ENCODE measurements at places on chromosomes 5 and 9.

GRCh38 chr5:160272264-160272663 is 40.1 kb downstream of the CCNJL start:
- no peak for DNase-seq

DNA sequence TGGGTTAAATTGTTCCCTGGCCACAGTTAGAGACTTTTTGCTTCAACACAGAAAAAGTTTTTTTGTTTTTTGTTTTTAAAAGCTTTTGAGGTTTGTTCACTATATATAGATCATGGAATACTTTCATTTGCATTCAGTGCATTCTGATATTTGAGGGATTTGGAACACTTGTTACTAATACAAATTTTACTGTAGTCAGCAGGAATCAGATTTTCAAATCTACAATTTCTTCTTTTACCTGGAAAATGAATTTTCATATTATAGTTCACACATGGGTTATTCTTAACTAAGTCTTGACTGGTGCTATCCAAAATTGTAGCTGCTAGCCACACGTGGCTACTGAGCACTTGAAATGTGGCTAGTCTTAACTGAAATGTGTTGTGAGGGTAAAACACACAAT is 142.0 kb downstream of the RMI1 start:
- no peak for DNase-seq

DNA sequence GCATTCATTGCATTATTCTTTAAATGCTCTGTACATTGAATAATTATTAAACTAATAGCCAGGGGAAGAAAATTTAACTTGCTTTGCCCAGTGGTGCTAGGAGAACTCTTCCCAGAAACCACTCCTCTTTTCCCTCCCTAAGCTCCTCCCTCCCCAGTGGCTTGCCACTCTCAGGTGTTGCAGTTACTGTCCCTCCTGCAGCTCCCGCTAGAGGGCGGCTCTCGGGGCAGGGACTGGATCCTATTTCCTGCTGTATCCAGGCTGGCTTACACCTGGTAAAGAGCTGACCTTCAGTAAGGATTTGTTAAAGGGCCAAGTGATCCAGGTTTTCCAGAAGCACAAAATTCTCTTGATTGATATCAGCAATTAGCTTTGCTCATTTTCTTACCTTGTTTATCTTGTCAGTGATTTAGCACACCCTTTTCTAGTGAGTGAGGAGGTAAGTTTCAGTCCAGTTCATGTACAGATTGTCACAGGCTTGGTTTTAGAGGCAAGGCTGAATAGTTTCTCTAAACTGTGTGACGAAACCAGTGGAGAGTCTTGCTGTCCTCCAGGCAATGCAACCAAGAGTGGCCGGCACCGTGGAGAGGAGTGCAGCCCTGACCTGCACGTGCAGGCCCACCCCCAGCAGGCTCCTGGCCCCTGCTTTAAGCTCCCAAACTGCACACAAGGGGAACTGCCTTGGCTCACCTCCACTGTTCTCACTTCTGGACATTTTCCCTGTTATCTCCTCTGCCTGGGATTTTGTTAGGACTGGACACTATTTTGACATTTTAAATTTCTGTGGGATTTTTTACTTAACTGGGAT is 423.8 kb downstream of the SPOCK1 start:
- peak; percentile 51 for DNase-seq

DNA sequence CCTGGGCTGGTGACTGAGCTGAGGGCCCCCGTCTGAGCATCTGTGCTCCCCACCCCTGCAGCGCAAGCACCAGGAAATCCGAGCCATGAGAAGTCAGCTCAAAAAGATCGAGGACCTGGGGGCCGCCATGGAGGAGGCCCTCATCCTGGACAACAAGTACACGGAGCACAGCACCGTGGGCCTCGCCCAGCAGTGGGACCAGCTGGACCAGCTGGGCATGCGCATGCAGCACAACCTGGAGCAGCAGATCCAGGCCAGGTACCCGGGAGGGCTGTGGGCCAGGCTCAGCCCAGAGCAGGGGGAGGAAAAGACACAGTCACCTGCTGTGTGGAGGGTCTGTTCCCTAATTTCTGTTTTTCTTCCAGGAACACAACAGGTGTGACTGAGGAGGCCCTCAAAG is 24.6 kb downstream of the DYNC2I2 start:
- DNase-seq = no peak

DNA sequence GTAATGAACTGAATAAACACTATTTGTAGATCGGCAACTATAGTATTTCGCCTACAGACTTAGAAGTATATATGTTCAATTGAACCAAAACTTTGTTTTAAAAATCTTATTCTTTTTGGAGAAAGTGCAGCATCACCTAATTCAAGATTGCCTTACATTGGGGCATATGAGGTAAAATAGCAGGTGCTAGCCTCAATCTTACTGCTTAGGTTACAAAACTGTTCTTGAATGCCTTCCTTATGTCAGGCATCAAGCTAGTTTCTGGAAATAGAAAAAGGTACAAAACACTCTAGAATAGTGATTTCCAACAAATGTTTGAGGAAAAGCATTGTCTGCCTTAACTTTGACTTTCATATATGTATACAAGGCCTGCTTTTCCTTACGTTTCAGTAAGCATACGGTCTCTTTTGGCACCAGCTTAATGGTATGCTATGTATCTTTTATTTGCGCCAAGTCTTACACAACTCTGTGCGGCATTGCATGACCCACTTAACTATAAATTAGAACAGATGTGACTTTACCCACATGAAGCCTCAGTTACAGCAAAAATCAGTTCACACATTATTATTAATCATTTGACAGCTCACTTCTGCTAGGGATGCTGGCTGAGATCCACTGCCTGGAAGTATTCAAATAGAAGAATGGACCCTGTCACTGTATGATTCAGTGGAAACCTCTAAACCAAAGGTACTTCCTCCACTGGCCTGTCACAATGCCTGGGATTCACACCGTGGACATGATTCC is 174.1 kb downstream of the PRELID2 start:
- DNase-seq = no peak
